Activated T-cell treated with anti-CD3 and anti-CD28 coated beads for 4 hours (primary cell): ENCODE measurements at places on chromosomes 6 and 20.

- no peak for DNase-seq
Measured at GRCh38 chr6:96657344-96657743, 94.4 kb downstream of the FHL5 start.

DNA sequence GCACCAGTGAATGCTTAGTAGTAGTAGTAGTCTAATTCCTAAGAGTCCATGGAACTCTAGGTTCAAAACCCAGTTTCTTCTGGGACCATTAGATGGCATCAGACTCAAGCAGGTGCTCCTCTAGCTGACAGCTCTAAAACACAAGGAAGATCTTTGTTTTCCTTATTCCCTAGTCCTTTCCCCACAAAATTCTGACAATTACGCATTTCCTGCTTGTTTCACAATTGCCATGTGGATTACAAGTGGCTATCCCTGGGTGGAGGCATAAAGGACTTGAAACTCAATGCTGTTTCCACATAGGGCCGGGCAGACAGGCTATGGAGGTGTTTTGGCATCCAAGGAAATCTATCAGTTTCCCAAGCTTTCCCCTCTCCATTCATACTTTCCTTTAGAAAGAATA lies 9.2 kb upstream of the HLA-DOB start:
- DNase-seq: no peak

DNA sequence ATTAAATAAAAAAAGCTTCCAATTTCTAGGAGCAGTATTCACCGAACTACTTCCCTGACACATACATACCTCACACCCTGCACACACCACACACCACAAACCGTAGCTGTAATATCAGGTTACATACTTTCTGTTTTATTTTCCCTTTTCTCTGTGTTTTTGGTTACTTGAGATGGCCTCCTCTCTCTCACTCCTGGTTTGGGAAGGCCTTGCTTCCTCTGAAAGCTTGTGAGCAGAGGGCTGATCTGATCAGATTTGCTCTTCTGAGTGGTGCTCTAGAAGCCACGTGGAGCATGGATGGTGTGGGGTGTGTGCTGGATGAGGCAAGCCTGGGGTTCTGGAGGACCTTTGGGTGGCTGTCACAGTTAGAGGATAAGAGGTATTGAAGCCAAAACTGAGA lies 20.9 kb downstream of the UTRN start:
- DNase-seq: no peak

DNA sequence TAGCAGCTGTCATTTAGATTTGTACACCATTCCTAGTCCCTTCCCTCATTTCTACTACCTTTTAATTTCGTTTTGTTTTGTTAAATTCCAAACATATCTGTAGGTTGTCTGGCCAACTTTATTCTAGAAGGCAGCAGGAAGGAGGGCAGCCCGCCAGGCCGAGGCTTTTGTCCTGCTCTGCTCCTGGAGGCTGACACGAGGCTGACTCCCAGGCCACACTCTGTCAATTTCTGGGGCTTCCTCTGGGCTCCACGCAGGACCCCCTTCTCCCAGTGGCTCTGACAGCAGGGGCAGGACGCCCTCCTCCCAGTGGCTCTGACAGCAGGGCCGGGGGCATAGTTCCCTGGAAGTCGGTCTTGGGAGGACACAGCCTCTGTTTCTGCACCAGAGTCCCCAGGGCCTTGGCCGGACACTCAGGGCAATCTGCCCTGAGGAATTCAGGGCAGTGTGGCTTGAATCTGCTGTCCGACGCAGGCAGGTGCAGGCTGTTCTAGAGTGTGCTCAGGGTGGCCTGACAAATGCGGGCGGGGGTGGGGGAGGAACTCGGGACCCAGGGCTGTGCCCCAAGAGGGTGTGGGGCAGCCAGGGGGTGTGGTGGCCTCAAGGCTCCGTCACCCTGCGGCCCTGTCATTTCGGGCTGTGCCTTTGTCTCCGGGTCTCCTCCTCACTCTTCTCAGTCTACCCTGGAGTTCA lies 11.8 kb downstream of the SMOC2 start:
- no peak for DNase-seq

- DNase-seq: no peak
Measured at GRCh38 chr6:143543435-143543834, 31.9 kb upstream of the FUCA2 start.

DNA sequence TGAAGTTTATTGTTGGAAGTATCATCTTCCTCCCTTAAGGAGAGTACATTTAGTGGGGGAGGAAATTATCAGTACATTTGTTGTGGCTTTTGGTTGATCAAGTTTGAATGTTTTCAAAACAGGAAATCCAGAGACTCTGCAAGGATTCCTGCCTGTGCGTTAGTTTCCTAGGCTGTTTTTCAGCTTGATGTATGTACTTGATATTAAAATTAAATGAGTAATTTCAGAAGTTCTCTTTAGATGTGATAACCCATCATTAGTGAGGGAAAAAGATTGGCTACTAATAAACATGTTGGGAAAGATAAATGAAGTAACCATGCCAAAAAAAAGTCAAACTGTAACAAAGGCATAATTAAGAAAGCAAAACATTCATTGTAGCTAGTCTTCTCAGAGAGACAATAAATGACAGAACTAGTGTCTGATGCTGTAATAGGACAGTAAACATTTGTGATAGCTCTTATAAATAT lies 88.0 kb upstream of the TULP1 start:
- DNase-seq: no peak

GRCh38 chr6:109944448-109944847 lies 33.7 kb upstream of the GPR6 start:
- no peak for DNase-seq

GRCh38 chr6:26249707-26249956 lies 115.4 kb upstream of the BTN3A2 start:
- DNase-seq: no peak

DNA sequence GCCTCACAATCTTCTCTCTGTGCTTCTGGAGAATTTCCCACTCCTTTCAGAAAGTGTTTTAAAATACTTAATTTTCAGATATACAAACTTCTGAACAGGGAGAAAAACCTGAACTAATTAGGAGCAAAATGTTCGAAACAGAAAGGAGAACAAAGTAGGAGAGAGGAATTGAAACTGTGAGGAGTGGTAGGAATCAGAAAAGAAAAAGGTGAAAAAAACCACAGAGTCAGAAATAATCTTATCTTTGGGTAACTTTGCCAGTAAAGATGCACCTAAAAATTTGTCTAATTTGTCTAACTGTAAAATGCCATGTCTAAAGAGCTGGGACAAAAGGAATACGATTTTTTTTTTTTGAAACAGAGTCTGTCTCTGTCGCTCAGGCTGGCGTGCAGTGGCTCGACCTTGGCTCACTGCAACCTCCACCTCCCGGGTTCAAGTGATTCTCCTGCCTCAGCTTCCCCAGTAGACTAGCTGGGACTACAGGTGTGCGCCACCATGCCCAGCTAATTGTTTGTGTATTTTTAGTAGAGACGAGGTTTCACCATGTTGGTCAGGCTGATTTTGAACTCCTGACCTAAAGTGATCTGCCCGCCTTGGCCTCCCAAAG lies 4.7 kb upstream of the RIPOR2 start:
- no peak for DNase-seq

DNA sequence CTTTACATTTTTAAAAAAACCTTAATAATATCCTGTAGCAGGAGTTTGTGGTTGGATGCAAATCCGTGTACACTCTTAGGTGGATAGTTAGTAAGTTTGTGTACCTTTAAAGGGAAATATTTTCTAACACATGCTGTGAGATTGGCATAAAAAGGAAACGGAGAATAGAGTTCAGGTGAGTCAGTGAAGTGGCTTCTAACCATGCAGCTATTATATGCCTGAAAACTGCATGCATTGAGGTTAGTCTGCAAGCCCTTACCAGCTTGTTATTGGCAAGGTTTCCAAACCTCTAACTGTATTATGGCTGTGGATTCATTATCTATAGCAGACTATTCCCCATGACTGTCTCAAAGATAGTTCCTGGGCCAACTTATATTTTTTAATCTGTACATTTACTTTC lies 420.6 kb upstream of the MMS22L start:
- DNase-seq: no peak
